ENCODE measurements at places on chromosomes 12 and 14. TPM values are rescaled to one million over a fixed set of nuclear protein-coding genes. Genes with fewer than 3 reads are reported as not detected.

The AMIGO2 gene
- 17.1 TPM for total RNA-seq

The LTBP2 gene
- total RNA-seq: 0.04 TPM

The MIPOL1 gene
- total RNA-seq: 0.09 TPM

The RPS6KL1 gene
- 6.0 TPM for total RNA-seq

The ZC2HC1C gene
- 1.2 TPM for total RNA-seq

The ACVR1B gene
- 12.7 TPM for total RNA-seq

The HRK gene
- not detected for total RNA-seq

The FGD6 gene
- 1.3 TPM for total RNA-seq

The SMCO3 gene
- not detected for total RNA-seq

The PTPN11 gene
- total RNA-seq: 134 TPM

The ENDOU gene
- total RNA-seq: not detected

The CAPRIN2 gene
- total RNA-seq: 19.8 TPM

The TRPV4 gene
- total RNA-seq: not detected

The DENND5B gene
- 0.32 TPM for total RNA-seq

The HHIPL1 gene
- total RNA-seq: not detected

The GOLGA5 gene
- 23.5 TPM for total RNA-seq

The RTL1 gene
- not detected for total RNA-seq

The DACT1 gene
- 8.9 TPM for total RNA-seq

The ANO2 gene
- total RNA-seq: not detected

The RFX4 gene
- not detected for total RNA-seq

The TMEM119 gene
- total RNA-seq: 0.28 TPM

The SIX6 gene
- total RNA-seq: not detected

The CMKLR1 gene
- total RNA-seq: not detected

The ALDH1L2 gene
- 7.6 TPM for total RNA-seq

The SERPINA1 gene
- total RNA-seq: 140 TPM

The CTSG gene
- total RNA-seq: 0.35 TPM

The FAM90A1 gene
- total RNA-seq: 0.32 TPM

The BRAP gene
- 18.3 TPM for total RNA-seq

The AHSA1 gene
- 318 TPM for total RNA-seq

The HCAR1 gene
- total RNA-seq: 0.39 TPM

The TOMM20L gene
- not detected for total RNA-seq

The HOXC10 gene
- not detected for total RNA-seq

The TMEM229B gene
- total RNA-seq: 1.3 TPM

The ARHGAP9 gene
- 101 TPM for total RNA-seq
